ENCODE measurements at places on chromosomes 3 and 15.

DNA sequence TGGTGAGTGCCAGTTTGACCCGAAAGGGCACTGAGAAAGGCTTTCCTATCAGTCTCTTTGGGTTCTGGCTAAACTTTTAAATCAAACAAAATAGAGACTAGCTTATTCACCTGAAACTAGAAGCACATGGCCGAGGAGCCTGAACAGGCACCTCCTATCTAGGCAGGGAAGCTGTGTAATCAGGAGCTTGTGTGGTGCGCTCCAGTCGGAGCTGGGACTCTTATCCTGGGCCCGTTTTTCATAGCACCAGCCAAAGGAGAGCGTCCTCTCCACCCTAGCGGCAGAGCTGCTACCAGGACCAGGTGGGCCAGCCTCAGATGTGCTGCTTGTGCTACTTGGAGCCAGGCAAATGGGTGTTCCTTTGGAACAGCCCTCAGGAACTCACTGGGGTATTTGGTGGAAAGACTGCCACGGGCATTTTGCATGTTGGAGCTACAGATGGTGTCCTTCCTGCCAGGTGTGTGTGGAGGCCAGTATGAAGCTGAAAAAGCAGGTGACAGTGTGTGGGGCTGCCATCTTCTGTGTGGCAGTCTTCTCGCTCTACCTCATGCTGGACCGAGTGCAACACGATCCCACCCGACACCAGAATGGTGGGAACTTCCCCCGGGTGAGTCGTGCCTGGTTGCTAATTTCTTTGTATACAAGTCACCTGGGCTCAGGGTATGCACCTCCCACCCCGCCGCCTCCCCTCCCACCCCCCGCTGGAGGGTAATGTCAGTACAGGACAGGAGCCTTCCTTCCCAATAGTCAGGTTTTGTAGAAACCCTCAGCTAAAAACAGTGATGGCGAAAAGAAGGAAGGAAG is 833 bp downstream of the MAN2A2 start:
- no peak for DNase-seq

DNA sequence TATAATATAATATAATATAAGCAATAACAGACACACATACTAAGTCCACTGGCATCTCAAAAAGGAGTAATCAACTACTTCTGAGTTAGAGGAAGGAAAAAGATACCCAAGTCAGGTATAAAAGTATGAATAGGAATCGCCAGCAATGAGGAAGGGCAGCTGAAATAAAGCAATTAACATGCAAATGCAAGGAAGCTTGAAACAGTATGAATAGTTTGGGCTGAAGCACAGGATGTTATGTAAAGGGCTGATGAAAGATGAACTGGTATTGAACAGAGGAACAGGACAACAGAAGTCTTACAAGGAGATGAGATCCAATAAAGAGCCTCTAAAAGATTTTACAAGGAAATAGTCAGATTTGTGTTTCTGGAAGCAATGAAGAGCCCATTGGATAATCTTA is 7.1 kb downstream of the COPS2 start:
- no peak for DNase-seq

GRCh38 chr3:12947504-12948369 is 106.4 kb upstream of the RPL32 start:
- DNase-seq = no peak

GRCh38 chr15:100032358-100033085 is 299.3 kb upstream of the LYSMD4 start:
- no peak for DNase-seq

DNA sequence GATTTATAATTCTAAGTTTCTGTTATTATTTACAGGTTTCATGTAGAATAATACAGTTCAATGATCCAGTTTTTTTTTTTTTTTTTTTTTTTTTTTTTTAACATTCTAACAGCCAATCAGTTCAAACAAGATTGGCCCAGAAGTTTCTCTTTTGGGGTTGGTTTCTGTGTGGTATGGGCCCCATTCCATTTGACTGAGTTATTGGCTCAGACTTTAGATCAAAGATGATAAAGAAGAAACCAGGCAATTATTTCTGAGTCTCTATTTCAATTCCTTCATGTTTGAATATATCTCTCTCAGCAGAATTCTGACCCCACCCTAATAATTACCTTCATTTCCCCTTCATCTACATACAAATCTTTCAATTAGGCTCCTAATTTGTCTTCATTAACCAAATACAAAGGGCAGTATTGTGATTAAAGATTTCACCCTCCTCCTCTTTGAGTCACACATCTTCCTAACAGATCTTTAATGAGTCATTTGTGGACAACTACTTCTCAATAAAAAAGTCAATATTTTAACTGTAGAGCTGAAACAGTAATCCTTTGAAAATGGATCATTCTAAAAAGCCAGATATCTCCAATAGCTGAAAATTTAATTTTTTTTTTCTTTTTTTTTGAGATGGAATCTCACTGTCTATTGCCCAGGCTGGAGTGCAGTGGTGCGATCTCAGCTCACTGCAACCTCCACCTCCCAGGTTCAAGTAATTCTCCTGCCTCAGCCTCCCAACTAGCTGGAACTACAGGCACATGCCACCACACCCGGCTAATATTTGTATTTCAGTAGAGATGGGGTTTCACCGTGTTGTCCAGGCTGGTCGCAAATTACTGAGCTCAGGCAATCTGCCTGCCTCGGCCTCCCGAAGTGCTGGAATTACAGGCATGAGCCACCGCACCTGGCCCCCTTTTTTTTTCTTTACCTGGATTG is 878.8 kb downstream of the NAALADL2 start:
- no peak for DNase-seq

GRCh38 chr3:195897081-195897852 is 11.1 kb downstream of the TNK2 start:
- no peak for DNase-seq

- no peak for DNase-seq
These were observed 22.4 kb upstream of the MTHFS start for GRCh38 chr15:79919090-79919748.

DNA sequence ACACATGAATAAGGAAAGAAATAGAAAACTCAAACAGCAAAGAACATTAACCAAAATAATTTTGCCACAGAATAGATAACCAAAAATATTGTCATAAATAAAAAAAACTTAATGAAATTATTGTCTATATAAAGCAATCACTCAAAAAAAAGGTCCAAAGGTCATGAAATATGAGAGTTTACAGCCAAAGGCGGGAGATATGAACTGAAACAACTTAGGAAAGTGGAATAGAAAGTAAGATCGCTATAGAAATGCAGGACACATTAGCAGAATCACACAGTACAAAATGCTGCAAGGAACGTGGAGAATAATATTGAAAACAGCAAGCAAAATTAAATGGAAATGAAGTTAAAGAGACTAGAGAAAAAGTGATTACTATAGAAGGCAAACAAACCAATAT is 375.0 kb upstream of the ARHGEF26 start:
- no peak for DNase-seq

GRCh38 chr3:9861201-9861600 is 17.4 kb upstream of the RPUSD3 start:
- no peak for DNase-seq

DNA sequence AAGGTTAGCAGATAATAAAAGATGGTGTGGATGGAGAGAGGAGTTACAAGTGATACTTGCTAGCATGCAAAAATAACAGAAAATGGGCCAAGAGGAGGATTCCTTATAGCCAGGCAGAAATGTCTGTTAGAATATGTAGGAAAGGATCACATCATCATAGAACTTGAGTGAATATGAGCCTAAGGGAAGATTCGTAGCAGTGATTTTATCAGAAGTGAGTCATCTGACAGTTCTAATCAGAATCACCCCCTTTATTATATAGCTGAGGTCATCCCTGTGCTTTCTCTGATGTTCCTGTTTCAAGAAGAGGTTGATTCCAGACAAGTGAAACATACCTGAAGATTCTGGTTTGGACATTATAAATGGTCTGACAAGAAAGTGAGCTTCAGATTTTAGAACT is 22.9 kb downstream of the EXOG start:
- no peak for DNase-seq

GRCh38 chr3:162365066-162365719 is 868.6 kb downstream of the OTOL1 start:
- DNase-seq = no peak

- DNase-seq = no peak
These were observed 53.5 kb upstream of the TIPARP start for GRCh38 chr3:156620901-156621300.

- peak; percentile 38 for DNase-seq
These were observed at the start of gene ABHD14A for GRCh38 chr3:51974963-51975851. Gene ABHD14A (plus strand): TSS chr3:51975064. CDS start chr3:51975136, 72 bp downstream.

DNA sequence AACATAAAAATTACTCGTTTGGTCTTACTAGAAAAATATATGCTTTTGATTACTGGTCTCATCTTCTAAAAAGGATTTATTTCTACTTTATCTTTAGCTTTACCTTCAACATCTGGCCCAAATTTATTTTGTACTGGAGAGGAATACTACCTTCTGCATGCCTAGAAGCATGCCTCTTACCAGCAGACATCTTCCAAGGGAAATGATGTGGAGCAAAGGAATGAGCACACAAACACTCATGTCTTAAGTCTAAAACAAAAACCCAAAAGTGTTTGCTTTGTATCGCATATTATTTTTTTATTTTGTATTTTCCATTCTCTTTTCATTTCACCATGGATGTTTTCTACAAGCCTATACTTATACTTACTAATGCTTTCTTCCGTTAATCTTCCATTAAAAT is 304.6 kb upstream of the KCNMB2 start:
- DNase-seq = no peak

- DNase-seq = no peak
These were observed 48.4 kb downstream of the SEMA5B start for GRCh38 chr3:122979211-122979610.

- no peak for DNase-seq
These were observed 97.6 kb downstream of the TPRG1 start for GRCh38 chr3:189269365-189269764.

DNA sequence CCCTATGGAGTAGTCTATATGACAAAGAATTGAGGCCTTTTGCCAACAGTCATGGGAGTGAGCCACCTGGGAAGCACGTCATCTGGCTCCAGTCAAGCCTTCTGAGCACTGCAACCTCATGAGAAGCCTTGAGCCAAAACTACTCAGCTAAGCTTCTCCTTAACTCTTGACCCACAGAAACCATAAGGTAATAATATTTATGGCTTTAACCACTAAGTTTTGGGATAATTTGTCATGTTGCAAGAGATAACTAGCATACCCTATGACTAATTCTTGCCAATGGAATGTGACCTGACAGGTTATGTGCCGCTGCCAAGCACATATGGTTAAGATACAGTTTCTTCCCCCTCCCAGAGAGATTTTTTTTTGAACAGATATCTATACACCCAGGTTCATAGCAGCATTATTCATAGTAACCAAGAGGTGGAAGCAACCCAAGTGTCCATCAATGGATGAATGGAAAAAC is 11.8 kb upstream of the SLC6A11 start:
- DNase-seq = no peak

- DNase-seq = no peak
These were observed 71.4 kb downstream of the ARNT2 start for GRCh38 chr15:80475572-80475971.

GRCh38 chr3:65848024-65848423 is 190.7 kb downstream of the MAGI1 start:
- no peak for DNase-seq

GRCh38 chr3:197951392-197951990 is 1.5 kb downstream of the RPL35A start:
- no peak for DNase-seq

GRCh38 chr3:136932978-136933772 is 24.6 kb upstream of the IL20RB start:
- no peak for DNase-seq

DNA sequence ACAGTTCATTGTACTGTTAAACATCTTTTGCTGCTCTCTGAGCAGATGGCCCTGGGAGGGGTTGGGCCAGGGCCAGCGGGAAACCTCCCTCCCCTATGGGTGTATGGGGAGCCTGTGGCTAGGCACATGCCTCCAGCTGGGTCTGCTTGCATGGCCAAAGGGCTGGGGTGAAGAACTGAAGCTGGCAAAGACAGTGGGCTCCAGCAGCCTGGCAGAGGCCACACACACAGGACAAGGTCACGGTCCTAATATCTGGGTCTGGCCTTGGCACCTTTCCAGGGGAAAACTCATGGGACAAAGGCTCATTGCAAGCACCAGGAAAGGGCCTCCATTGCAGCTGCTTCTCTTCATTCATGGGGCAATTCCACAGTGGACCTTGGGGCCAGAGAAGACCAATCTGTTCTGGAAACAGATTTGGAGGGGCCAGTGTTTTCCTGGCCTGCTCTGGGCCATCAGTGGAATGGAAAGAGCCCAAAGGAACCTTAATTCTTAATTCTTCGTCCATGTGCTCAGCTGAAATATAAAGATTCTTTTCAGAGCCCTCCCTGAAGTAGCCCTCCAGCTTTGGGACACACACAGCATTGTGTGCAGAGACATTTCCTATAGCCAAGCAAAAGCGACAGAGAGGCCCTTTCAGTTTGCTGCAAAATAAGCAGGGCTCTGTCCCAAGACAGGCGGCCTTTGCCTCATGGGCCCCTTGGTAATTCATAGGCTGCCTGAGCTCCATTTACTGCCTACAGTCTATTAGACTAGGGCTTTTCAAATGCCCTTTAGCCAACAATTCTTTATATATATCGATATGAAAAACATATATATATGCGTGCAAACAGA is 11.3 kb upstream of the LIMD1 start:
- no peak for DNase-seq

DNA sequence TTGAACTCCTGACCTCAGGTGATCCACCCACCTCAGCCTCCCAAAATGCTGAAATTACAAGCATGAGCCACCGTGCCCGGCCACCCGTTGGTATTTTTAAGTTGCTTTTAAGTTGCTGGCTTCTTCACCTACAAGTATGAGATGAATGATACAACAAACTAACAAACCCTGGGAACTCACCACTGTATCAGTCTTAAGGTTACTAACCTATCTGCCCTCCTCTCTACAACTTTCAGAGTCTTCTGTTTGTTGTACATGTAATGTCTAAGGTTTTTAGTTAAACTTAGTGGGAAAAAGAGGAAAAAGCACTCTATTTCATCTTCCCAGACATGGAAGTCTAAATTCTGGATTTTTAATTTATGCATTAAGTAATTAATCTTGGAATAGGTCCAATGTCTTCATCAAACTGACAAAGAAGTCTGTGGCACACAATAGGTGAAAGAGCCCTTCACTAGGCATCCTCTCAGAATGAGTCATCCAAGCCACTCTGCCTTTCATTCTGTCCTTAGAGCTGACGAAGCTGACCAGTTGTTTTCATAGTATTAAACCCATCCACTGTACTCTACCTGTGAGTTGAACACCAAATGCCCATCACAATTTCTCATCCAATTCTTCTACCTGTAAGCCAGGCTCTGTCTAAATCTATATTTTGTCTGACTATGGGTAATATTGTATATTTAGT is 936.1 kb downstream of the TUSC7 start:
- no peak for DNase-seq

GRCh38 chr3:177420651-177421480 is 223.6 kb upstream of the TBL1XR1 start:
- no peak for DNase-seq

GRCh38 chr3:177418787-177419186 is 221.5 kb upstream of the TBL1XR1 start:
- DNase-seq = no peak
